ENCODE measurements at places on chromosomes 16 and 17.

DNA sequence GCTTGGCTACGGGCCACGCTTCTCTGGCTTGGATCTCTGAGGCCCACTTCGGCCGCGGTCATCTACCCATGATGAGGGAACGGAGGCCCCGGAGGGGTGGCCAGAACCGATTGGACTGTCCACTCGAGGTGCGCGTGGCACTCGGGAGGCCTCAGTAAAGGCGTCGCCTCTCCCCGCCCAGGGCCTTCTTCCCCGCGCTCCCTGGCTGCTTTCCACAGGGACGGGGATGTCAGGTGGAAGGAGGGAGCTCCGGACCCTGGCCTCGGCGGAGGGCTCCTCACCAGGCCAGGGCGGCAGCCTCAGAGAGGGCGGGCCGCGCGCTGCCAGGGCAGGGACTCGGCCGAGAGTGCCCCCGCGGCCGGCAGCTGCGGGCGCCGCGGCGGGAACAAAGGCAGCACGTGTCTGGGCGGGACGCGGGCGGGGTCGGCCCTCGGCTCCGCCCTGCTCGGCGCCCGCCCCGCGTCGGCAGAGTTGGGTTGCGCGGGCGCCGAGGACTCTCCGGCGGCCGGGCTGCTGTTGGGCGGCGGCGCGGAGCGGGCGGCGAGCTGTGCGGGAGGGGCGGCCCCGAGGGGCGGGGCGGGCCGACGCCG lies 587 bp upstream of the CDK5R1 start:
- peaks cover 47% of the 10 kb centered on the region for H3K4me1 ChIP-seq
- peaks cover 23% of the 10 kb centered on the region for H3K36me3 ChIP-seq
- ATAC-seq, result peak; percentile 81
- H3K27me3 ChIP-seq, result no peaks in the 10 kb centered on the region
- peak overlapping the region; percentile 71 for H3K4me3 ChIP-seq
- H3K27ac ChIP-seq, result no peak overlapping the region

- H3K27ac ChIP-seq, result no peak overlapping the region
- no peaks in the 10 kb centered on the region for H3K27me3 ChIP-seq
- H3K4me3 ChIP-seq, result no peak overlapping the region
- peak; percentile 64 for ATAC-seq
Observed at GRCh38 chr16:19502395-19503131, 19.3 kb downstream of the GDE1 start.

DNA sequence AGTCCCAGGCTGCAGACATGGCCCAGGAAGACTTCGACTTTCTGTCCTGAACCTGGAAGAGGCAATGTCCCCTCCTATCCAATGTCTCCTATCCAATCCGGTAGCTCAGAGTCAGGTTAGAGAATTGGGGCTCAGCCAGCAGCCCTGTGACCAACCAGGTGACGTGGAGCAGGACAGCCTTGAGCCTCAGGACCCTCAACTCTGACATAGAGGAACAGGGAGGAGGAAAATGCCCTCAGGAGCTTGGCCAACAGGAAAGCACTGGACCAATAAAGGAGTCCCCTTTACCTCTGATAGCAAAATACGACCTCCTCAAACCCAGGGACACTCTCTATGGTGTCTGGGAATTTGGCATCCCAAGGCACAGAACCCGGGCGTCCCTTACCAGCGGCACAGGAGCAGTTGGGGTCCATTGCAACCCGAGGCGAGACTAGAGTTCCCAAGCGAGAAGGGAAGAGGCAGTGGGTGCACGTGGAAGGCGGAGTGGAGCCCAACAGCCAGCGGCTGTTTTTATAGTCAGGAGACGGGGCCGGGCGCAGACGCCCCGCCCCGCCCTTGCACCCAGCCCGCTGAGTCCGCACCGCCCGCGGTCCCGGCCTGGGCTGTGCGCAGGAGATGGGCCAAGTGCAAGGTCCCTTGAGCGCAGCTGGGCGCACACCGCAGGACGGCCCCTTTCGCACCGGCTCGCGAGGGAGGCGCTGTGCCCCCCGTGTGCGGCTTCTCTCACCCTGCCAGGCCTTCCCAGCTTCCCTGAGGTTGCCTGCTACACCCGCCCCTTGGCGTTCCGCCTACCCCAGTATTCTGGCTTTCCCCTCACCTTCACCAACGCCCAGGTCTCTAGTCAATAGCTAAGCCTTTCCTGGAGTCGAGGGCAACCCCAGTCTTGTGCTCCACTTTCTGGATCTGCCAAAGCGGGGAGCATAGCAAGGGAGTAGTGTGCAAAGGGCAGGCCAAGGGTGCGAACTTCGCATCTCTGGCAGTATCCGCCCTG lies at the start of gene MT1G:
MT1G (minus strand) TSS at position 485 of the 991 bp plus-strand sequence; CDS start at position 413, 72 bp downstream.
- H3K36me3 ChIP-seq, result no peaks in the 10 kb centered on the region
- peaks cover 96% of the 10 kb centered on the region for H3K27me3 ChIP-seq
- ATAC-seq, result peak; percentile 34
- H3K27ac ChIP-seq, result no peak within 1 kb of the TSS

GRCh38 chr17:67212231-67212630 lies 32.8 kb downstream of the HELZ start:
- H3K27me3 ChIP-seq, result no peaks in the 10 kb centered on the region
- peaks cover 11% of the 10 kb centered on the region for H3K4me1 ChIP-seq
- no peak for ATAC-seq
- no peak overlapping the region for H3K27ac ChIP-seq
- no peak overlapping the region for H3K4me3 ChIP-seq

GRCh38 chr17:29133121-29133713 lies 47.0 kb downstream of the MYO18A start:
- peaks cover 15% of the 10 kb centered on the region for H3K36me3 ChIP-seq
- peaks cover 52% of the 10 kb centered on the region for H3K4me1 ChIP-seq
- peak overlapping the region; percentile 25 for H3K27ac ChIP-seq

DNA sequence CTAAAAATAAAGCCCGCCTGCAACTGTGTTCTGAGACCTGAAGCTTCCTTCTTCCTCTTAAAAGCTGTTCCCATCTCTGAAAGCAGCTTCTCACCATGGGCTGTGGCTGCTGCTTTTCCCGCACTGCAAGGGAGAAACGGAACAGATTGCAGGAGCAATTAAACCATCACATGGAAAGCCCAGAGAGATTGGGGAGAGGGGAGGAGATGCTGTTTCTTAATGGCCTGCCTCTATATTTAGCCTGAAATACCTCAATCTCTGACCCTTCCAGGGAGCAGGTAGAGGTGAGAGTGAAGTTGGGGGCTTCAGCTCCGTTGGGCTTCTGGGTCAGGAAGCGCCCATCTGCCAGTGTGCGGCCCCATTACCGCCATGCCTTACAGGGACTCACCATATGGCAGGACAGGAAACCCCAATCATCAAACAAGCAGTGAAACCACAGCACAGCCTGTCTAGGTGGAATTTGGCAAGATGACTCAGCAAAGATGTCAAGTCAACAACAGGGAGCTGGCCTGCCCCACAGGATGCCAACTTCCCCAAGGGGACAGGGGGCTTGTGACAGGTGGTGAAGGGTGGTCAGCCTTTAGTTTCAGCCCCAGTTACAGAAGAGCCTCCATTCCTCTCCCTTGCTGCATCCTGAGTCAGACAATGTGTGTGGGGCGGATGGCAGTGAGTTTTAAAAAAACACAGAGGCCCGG lies 286.6 kb upstream of the CCL2 start:
- H3K27ac ChIP-seq, result peak overlapping the region; percentile 68
- no peak overlapping the region for H3K4me3 ChIP-seq
- peak; percentile 73 for ATAC-seq
- H3K36me3 ChIP-seq, result no peaks in the 10 kb centered on the region
- H3K4me1 ChIP-seq, result peaks cover 26% of the 10 kb centered on the region
- peaks cover 16% of the 10 kb centered on the region for H3K27me3 ChIP-seq

GRCh38 chr17:81252326-81252986 lies 13.3 kb downstream of the NDUFAF8 start:
- peaks cover 23% of the 10 kb centered on the region for H3K4me1 ChIP-seq
- H3K36me3 ChIP-seq, result peaks cover 37% of the 10 kb centered on the region
- H3K27ac ChIP-seq, result peak overlapping the region; percentile 65
- H3K4me3 ChIP-seq, result no peak overlapping the region
